ENCODE measurements at places on chromosomes 13 and 19. TPM values are rescaled to one million over a fixed set of nuclear protein-coding genes. Genes with fewer than 3 reads are reported as not detected.

The TTYH1 gene
- 1.2 TPM for total RNA-seq

The OR7D2 gene
- total RNA-seq: not detected

The CYP4F8 gene
- not detected for total RNA-seq

The MIR17HG gene
- 15.5 TPM for total RNA-seq

The DKKL1 gene
- not detected for total RNA-seq

The CLDN10 gene
- total RNA-seq: not detected

The WDR87 gene
- not detected for total RNA-seq

The FBN3 gene
- total RNA-seq: not detected

DNA sequence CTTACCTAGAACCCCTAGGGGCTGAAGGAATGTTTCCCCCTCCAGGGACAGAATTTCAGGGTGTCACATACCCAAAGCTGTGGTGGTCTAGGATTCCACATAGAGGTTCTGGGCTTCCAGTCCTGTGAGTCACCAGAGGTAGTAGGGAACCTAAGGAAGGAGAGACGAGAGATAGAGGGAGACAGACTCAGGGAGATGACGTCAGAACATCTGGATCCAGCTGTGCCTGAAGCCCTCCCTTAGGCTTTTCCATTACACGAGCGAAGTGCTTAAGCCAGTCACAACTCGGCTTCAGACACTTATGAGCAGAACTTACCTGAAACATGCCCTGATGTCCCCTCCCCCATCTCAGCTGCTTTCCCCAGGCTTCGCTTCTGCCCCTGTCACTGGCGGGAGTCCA lies 11.8 kb upstream of the SELENOW start:
- no peak overlapping the region for H3K4me3 ChIP-seq
- no peak overlapping the region for H3K27ac ChIP-seq
- DNase-seq: no peak
- peaks cover 8% of the 10 kb centered on the region for H3K4me1 ChIP-seq
- peaks cover 1% of the 10 kb centered on the region for H3K36me3 ChIP-seq
- peaks cover 3% of the 10 kb centered on the region for H3K27me3 ChIP-seq

DNA sequence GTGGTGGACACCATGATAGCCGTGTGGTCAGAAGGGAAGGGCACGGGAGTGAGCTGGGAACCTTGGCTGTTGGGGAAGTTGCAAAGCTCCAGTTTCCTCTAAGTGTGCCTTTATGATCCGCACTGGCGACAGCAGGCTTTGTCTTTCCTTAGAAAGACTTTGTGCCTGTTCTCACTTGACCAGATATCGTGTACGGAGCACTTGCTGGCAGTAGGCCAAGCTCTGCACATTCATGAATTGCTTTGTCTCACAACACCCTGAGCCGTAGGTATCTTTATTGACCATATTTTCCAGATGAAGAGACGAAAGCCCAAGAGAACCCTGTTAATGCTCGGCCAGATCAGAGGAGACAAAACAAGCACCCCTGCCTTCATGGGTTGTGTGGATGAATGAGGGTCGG lies 15.1 kb downstream of the CUL4A start:
- H3K4me3 ChIP-seq: no peak overlapping the region
- no peaks in the 10 kb centered on the region for H3K27me3 ChIP-seq
- H3K36me3 ChIP-seq: peaks cover 29% of the 10 kb centered on the region
- H3K4me1 ChIP-seq: peaks cover 18% of the 10 kb centered on the region

DNA sequence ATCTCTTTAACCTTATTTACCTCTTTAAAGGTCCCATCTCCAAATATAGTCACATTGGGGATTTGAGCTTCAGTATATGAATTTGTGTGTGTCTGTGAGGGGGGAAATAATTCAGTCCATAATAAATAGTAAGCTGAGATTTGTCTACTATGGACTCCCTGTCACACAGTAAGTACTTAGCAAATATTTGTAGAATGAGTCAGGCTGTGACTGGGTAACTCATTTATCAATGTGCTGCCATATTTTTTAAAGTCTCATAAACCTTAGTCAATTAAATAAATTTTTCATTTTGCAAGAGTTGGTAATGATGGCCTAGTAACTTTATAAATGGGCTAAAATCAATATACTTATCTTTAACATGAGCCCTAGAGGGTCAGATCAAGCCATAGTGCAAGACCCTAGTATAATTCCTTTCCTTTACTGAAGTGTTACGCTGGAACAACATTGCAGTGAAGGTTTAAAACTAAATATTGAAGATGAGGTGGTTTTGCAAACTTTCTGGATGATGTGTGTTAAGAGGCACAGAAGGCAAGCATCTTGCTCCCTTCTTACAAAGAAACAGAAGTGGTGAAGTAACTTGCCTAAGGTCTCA lies 305.1 kb downstream of the KCNRG start:
- H3K4me3 ChIP-seq: no peak overlapping the region
- H3K27ac ChIP-seq: peak overlapping the region; percentile 1
- H3K36me3 ChIP-seq: peaks cover 3% of the 10 kb centered on the region

GRCh38 chr19:374183-374885 lies 29.7 kb upstream of the MIER2 start:
- H3K27ac ChIP-seq: no peak overlapping the region
- H3K36me3 ChIP-seq: no peaks in the 10 kb centered on the region
- H3K27me3 ChIP-seq: no peaks in the 10 kb centered on the region
- H3K4me3 ChIP-seq: no peak overlapping the region
- no peaks in the 10 kb centered on the region for H3K4me1 ChIP-seq
- no peak for DNase-seq

GRCh38 chr13:102128216-102128810 lies 273.5 kb downstream of the FGF14 start:
- no peaks in the 10 kb centered on the region for H3K27me3 ChIP-seq
- DNase-seq: no peak
- no peaks in the 10 kb centered on the region for H3K36me3 ChIP-seq
- H3K4me3 ChIP-seq: no peak overlapping the region

DNA sequence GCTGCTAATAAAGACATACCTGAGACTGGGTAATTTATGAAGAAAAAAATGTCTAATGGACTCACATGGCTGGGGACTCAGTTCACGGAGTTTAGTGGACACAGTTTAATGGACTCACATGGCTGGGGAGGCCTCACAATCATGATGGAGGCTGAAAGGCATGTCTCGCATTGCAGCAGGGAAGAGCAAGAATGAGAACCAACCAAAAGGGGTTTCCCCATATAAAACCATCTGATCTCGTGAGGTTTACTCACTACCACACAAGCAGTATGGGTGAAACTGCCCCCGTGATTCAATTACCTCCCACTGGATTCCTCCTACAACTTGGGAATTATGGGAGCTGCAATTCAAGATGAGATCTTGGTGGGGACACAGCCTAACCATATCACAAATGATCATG lies 1181.2 kb downstream of the PCDH9 start:
- no peak overlapping the region for H3K4me3 ChIP-seq
- no peaks in the 10 kb centered on the region for H3K27me3 ChIP-seq
- no peaks in the 10 kb centered on the region for H3K4me1 ChIP-seq
- no peaks in the 10 kb centered on the region for H3K36me3 ChIP-seq
- no peak overlapping the region for H3K27ac ChIP-seq
- no peak for DNase-seq

GRCh38 chr13:94119360-94119936 lies 360.0 kb downstream of the DCT start:
- no peak for DNase-seq
- no peak overlapping the region for H3K27ac ChIP-seq
- peaks cover 14% of the 10 kb centered on the region for H3K27me3 ChIP-seq
- H3K4me3 ChIP-seq: no peak overlapping the region

GRCh38 chr13:47480121-47480520 lies 521.0 kb downstream of the SUCLA2 start:
- no peak for DNase-seq
- H3K4me3 ChIP-seq: no peak overlapping the region
- no peaks in the 10 kb centered on the region for H3K4me1 ChIP-seq
- no peak overlapping the region for H3K27ac ChIP-seq
- no peaks in the 10 kb centered on the region for H3K36me3 ChIP-seq
- H3K27me3 ChIP-seq: no peaks in the 10 kb centered on the region

DNA sequence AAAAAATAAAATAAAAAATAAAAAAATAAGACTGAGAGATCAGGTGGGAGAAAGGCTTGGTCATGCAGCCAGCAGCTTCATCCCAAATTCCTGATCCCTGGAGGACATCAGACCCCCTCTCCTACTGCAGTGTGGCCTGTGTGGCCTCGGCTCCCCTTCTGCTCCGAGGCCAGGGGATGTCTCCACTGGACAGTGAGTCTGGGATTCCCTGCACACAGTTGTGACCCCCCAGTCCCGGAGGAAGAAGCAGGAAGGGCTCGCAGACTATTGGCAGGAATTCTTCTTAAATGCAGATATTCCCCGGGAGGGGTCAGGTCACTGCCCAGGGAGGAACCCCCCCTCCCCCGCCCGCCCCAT lies 41.9 kb downstream of the ZNF627 start:
- no peak for DNase-seq
- H3K4me1 ChIP-seq: peaks cover 2% of the 10 kb centered on the region
- no peaks in the 10 kb centered on the region for H3K36me3 ChIP-seq
- H3K27me3 ChIP-seq: no peaks in the 10 kb centered on the region

DNA sequence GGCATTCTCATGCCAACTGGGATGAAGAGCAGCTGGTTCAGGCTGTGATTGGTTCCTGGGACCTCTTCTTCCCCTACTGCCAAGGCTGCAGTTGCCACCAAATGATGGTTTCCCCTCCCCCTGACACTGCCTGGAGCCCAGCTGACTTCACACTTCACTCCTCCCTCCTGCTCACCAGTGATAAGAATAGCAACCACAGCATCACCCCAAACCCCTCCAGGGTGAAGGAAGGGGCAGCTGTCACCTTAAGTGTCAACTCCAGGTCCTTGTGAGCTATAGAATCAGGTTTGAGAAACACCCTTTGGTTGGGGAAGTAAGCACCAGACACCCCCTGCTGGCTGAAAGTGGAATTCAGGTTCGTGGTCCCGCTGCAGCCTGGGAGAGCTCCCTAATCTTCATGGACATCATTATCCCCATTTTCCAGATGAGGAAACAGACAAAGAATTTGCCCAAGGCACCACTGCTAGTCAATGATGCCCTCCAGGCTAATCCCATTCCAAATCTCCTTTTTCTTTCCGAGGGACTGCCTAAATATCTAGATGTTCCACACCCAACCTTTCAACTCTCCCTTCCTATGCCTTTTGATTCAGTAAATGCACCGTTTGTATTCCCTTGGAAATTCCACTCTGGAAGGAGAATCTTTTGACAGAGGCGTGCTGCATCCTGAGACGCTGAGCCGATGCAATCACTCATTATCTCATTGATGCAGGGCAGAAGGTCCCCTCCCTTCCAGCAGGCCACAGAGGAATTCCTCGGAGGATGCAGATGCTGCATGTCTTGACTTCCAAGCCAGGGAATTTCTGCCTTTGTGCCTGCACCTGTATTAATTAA lies 50.6 kb upstream of the UQCRFS1 start:
- H3K27ac ChIP-seq: no peak overlapping the region
- H3K36me3 ChIP-seq: no peaks in the 10 kb centered on the region
- no peak overlapping the region for H3K4me3 ChIP-seq

- peaks cover 10% of the 10 kb centered on the region for H3K27me3 ChIP-seq
- H3K4me3 ChIP-seq: no peak overlapping the region
- no peaks in the 10 kb centered on the region for H3K36me3 ChIP-seq
- H3K4me1 ChIP-seq: peaks cover 8% of the 10 kb centered on the region
- peak; percentile 37 for DNase-seq
Measured at GRCh38 chr19:51456541-51457290, 1.5 kb downstream of the SIGLEC8 start.

GRCh38 chr19:57267291-57267690 lies 13.0 kb upstream of the ZNF460 start:
- H3K27me3 ChIP-seq: no peaks in the 10 kb centered on the region
- no peak overlapping the region for H3K27ac ChIP-seq

- H3K4me3 ChIP-seq: no peak overlapping the region
- DNase-seq: no peak
- H3K36me3 ChIP-seq: peaks cover 16% of the 10 kb centered on the region
- no peak overlapping the region for H3K27ac ChIP-seq
- peaks cover 7% of the 10 kb centered on the region for H3K27me3 ChIP-seq
Measured at GRCh38 chr19:39325778-39326665, 5.4 kb upstream of the LRFN1 start.

GRCh38 chr19:35134601-35135242 lies at the start of gene LGI4:
TSS of gene LGI4 (minus strand) at chr19:35135059. CDS start at chr19:35134680, 379 bp downstream.
- H3K36me3 ChIP-seq: no peaks in the 10 kb centered on the region
- H3K4me1 ChIP-seq: peaks cover 5% of the 10 kb centered on the region
- DNase-seq: no peak
- H3K27ac ChIP-seq: no peak within 1 kb of the TSS
- H3K27me3 ChIP-seq: peaks cover 6% of the 10 kb centered on the region
- H3K4me3 ChIP-seq: no peak within 1 kb of the TSS

DNA sequence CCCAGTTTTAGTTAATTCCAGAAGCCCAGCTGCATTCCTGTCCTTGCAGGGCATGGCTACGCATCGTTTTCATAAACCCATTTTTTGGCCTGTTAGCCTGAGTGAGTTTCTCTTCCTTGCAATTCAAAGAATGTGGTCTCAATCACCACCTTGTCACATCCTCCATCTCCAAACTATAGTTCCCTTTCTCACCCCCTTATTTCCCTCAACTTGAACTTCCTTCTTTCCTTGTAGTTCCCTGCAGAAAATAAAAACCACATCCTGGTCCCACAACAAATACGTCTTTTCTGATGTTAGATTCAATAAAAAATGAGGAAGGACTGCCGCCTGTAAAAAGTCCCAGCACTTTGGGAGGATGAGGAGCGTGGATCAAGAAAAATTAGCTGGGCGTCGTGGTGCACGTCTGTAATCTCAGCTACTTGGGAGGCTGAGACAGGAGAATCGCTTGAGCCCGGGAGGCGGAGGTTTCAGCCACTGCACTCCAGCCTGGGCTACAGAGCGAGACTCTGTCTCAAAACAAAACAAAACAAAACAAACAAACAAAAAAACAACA lies 13.2 kb downstream of the ADGRE3 start:
- H3K4me1 ChIP-seq: no peaks in the 10 kb centered on the region
- H3K27me3 ChIP-seq: peaks cover 11% of the 10 kb centered on the region
- DNase-seq: no peak

- H3K36me3 ChIP-seq: no peaks in the 10 kb centered on the region
- no peaks in the 10 kb centered on the region for H3K4me1 ChIP-seq
- no peak overlapping the region for H3K27ac ChIP-seq
- no peaks in the 10 kb centered on the region for H3K27me3 ChIP-seq
Measured at GRCh38 chr13:53250977-53251376, 222.4 kb downstream of the OLFM4 start.

GRCh38 chr19:33254245-33254824 lies 28.7 kb upstream of the SLC7A10 start:
- DNase-seq: no peak
- no peaks in the 10 kb centered on the region for H3K36me3 ChIP-seq
- H3K4me3 ChIP-seq: no peak overlapping the region
- no peak overlapping the region for H3K27ac ChIP-seq
- no peaks in the 10 kb centered on the region for H3K4me1 ChIP-seq

Measured in activated CD8-positive, alpha-beta memory T cell treated with anti-CD3 and anti-CD28 coated beads, Interleukin-2, amount 10 ng/mL, durations not matched to agents 7 days and 5 days (primary cell).